ENCODE measurements at places on chromosomes 16 and 17.

DNA sequence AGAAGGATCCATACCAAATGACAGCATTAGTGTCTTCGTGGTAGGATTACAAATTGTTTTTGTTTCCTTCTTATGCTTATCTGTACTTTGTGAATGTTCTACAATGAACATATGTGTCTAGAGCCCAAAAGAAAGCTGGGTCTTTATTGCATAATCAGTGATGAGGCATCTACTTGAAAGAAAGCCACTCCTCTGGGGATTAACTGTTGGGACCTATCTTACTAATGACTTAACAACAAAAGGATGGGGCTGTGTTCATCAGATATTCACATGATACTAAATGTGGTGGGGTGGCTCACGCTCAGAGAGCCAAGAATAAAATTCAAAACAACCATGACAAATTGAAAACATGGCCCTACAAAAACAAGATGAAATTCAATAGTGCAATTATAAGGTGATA is 160.2 kb downstream of the RGS9 start:
- DNase-seq: peak; percentile 26

DNA sequence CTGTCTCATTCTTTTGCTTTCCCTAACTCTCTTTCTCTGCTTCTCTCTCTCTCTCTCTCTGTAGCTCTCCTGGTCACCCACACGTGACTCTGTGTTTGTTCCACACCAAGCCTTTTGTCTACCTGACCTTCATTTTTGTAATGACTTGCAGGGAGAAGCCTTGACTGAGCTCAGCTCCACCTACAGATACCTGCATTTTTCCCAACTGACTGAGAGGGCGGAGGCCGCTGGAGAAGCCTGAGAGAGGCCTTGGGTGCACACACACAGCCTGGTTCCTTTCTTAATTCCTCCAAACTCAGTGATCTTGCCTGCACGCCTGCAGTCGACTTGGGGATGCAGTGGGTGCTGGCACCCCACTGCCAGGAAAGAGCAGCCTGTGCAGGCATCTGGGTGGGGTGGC is 68.8 kb downstream of the LYRM1 start:
- no peak for DNase-seq

- DNase-seq: peak; percentile 58
Observed at GRCh38 chr17:59848778-59849177, 44.0 kb downstream of the TUBD1 start.

DNA sequence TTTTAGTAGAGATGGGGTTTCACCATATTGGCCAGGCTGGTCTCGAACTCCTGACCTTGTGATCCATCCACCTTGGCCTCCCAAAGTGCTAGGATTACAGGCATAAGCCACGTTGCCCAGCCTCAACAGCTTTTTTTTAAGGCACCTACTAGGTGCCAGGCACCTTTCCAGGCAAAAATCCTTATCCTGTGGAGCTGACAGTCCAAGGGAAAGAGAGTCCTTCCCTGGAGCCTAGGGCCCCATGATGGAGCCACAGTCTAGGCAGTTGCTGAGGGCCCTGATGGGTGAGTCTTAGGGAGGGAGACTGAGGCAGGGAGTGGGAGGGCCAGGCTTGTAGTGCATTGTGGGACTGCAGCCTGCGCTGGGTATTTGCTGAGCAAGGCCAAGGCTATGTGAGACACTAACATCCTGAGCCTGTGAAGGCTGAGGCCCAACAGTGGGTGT is 79.6 kb upstream of the TOB1 start:
- DNase-seq: no peak

- no peak for DNase-seq
Observed at GRCh38 chr17:4710693-4711634, 532 bp downstream of the ARRB2 start.

GRCh38 chr16:75340741-75341491 is 89.5 kb upstream of the BCAR1 start:
- DNase-seq: peak; percentile 87

DNA sequence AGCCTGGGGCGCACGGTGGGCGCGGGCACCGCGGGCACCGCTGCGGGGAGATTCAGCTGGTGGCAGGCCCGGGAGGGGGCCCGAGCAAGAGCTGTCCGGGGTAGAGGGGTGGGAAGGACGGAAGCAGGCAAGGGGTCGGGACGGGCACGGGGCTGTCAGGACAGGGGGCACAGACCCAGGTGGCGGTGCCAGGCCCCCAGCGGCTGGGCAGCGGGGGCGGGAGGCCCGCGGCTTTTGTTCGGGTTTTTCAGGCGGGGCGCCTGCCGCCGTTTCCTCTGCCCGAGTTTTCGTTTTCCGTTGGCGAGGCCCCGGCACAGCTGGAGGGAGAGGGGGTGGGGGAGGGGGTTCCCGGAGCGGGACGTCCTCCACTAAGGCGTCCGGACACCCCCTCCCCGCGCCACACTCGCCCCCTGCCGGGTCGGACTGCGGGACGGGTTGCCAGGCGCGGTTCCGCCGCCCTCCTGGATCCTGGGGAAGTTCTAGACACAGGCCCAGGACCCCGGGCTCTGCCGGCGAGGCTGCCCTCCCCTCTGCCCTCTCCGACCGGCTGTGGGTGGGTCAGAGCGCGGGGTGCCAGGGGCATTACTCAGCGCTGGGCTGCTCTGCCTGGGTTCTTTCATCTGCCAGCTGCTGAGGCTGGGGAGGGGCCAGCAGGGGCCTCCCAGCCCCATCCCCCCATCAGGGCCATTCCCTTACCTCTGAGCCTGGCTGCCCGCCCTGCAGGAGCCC is 543 bp downstream of the ARHGAP23 start:
- DNase-seq: peak; percentile 70

GRCh38 chr17:32777436-32777835 is 99.5 kb downstream of the MYO1D start:
- no peak for DNase-seq

GRCh38 chr17:4863321-4863720 is 30.2 kb downstream of the MINK1 start:
- no peak for DNase-seq

DNA sequence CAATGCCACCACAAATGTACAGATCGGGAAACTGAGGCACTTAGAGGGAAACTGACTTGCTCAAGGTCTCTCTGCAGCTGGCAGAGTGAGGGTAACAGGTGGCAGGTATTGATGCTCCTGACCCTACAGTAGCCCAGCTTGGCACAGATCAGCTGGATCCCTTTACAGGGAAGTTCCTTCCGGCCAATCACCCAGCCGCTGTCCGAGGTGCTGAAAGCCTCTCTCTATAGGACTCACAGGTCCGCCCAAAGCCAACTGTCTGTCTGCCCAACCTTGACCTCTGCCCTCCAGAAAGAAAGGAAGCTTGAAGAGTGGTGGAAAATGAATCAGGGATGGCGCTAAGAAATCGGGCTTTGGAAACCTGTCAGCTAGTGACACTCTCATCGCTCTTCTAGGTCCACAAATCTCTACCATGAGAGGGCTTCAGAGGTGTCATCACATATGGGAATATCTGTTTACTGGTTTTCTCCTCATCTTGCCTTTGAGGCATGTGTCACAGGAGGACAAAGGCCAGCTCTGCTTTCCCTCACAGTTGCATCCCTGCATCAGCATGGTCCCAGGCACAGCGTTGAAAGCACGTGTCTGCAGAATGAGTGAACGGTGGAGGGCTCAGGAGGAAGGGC is 246.2 kb downstream of the KATNIP start:
- peak; percentile 46 for DNase-seq

- DNase-seq: peak; percentile 33
Observed at GRCh38 chr17:27553019-27553511, 77.9 kb upstream of the LGALS9 start.

- no peak for DNase-seq
Observed at GRCh38 chr16:16904601-16905000, 525.7 kb downstream of the NPIPA7 start.

DNA sequence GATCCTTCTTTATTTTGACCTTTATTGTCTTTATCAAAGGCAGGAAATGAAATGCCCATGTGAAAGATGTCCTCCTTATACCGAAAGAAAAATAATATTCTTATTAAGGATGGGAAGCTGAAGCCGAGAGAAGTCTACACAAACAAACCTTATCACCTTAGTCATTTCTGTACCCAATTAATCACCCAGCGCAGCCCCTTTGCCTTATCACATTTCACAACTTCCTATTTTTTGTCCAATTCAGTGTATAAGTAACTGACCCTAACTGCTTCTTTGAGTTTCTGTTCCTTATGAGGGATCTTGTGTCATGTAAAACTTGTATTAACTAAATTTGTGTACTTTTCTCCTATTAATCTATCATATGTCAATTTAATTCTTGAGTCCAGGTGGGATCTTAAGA is 16.4 kb upstream of the CCL23 start:
- DNase-seq: no peak

DNA sequence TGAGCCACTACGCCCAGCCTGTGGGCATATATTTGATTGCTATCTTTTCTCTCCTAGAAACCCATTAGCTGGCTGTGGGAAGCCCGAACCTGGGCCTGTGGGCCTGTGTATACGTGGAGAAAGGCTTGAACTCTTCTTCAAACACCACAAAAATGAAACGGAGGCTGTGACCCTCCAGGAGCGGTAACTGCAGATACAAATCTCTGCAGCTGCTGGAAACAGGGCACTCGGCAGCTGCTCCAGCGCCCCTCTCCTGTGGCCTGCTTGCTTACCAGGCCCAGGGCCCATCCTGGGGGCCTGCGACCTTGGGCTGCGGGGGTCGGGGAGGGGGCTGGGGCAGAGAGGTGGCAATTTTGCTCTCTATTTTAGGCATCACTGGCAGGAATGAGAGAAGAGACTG is 28.0 kb upstream of the MTSS2 start:
- peak; percentile 17 for DNase-seq

DNA sequence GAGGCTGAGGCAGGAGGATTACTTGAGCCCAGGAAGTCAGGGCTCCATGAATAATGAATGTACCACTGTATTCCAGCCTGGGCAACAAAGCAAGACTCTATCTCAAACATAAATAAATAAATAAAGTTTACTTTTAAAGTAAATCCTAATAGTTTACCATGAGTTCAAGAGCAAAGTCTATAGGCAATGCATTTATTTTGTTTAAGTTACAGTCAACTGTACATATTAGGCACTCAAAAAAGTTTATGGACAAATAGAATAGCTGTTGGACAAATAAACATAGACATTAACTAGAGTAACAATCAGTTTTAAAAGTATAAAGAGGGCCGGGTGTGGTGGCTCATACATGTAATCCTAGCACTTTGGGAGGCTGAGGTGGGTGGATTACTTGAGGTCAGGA is 3.7 kb upstream of the AARSD1 start:
- DNase-seq: no peak

DNA sequence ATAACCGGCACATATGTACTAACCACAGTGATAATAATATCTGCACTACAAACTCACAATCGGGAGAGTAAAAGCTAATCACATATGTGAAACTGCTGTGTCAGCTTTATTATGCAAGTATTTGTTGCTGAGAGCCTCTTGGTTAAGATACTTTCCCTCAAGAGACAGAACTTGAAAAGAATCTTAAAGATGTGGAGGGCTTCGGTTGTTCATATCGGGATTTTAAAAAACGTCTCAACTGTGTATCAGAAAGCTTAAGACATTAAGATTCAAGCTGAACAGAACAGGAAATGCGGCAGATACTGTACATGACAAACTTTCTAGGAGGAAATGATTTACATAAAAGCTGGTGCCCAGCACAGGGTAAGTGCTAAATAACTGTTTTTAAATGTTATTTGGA is 27.5 kb upstream of the HLF start:
- DNase-seq: no peak

DNA sequence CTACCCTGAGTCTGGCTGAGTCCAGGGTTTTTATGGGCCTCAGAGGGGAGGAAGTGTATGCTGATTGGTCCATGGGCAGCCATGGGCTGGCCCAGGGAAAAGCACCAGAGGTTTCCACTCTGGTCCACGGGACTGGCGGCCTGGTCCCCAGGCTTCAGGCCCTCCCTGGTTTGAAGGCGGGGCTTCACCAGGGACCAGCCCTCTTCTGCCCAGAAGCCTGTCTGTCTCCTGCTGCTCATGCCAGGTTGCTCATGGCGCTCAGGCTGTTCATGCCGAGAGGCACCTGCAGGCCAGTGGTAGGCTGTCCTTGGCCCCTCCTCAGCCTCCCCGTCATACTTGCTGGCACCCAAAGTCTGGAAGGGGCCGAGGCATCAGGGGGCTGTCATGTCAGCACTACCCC is 45.0 kb upstream of the CLEC19A start:
- no peak for DNase-seq

- no peak for DNase-seq
Observed at GRCh38 chr16:70777973-70778406, 23.0 kb downstream of the VAC14 start.

DNA sequence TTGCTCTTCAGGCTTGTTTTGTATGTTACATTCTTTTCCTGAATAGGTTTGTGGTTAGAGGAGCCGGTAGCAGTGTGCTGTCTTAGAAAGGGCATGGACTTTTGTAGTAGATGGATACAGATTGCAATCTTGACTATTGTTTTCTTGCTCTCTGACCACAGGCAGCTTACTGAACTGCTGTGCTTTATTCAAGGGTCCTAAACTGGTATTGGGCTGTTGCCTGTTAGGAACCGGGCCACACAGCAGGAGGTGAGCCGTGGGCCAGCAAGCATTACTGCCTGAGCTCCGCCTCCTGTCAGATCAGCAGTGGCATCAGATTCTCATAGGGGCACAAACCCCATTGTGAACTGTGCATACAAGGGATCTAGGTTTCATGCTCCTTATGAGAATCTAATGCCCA is 373.9 kb downstream of the CPPED1 start:
- DNase-seq: peak; percentile 9

- DNase-seq: no peak
Observed at GRCh38 chr16:78097548-78097947, 1.9 kb upstream of the WWOX start.

GRCh38 chr17:30363715-30364202 is 15.0 kb upstream of the CPD start:
- peak; percentile 92 for DNase-seq

- DNase-seq: peak; percentile 21
Observed at GRCh38 chr17:77796176-77796860, 162.2 kb upstream of the TNRC6C start.

DNA sequence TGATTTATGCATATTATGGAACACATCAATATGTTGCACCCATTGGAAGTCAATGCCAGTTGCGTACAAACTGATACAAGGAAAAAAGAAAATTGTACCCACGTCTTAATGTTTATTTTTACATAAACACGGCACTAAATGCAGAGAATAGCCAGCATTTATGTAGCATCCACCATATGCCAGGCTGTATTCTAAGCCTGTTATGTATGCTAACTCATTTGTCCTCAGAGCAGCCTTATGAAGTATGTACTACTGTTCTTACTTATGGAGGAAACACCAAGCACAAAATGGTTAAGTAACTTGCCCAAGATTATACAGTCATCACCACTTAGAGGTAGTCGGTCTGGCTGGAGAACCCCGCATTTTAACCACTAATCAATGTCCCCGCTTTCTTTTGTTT is 837.9 kb upstream of the RBFOX1 start:
- DNase-seq: no peak

GRCh38 chr16:11435576-11435975 is 90.3 kb downstream of the RMI2 start:
- DNase-seq: no peak

- no peak for DNase-seq
Observed at GRCh38 chr17:66720027-66720426, 114.9 kb upstream of the CACNG5 start.

DNA sequence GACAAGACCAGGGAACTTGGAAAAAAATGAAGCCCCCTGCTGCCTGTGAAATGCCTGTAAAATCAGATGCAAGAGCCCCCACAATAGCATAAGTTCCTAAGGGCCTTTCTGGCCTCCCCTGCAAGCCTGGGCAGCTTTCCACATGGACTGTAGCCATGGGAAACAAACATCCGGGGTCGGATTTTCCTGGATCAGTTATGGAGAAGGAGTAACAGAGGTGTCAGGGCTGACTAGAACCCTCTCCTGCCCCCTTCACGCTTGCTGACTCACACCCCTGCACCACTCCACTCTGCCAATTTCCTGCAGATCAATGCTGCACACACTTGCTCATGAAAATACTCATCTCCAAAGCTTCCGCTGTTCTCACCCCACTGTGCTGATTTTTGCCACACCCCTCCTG is 258.6 kb downstream of the CBLN1 start:
- peak; percentile 89 for DNase-seq
